WERI-Rb-1 (cell line): ENCODE measurements at places on chromosomes 13 and 19.

- DNase-seq: no peak
These were observed 96.6 kb downstream of the TEX26 start for GRCh38 chr13:31029102-31029501.

DNA sequence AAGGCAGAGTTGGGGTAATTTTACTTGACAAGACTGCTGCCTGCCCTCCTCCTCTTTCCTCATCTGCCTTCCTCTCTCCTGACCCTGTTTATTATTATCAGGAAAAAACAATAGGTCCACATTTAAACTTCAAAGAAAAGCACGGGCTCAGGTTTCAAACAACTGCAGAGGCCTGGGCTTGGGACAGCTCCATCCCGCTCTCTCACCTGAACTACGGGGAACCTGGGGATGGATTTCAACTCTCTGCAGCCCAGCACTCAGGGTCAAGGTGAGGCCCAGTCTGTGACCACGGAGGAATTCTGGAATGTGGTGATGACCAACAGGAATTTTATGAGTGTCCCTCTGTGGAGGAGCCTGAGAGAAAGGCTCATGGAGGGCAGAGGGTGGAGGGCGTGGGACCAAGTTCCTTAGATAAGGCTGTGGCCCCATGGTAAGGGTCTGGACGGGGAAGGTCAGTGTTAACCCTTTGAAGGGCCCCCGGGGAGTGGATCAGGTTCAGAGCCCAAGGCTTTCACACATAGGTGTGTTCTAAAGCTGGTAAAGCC lies 220.8 kb upstream of the MAB21L1 start:
- no peak for DNase-seq

DNA sequence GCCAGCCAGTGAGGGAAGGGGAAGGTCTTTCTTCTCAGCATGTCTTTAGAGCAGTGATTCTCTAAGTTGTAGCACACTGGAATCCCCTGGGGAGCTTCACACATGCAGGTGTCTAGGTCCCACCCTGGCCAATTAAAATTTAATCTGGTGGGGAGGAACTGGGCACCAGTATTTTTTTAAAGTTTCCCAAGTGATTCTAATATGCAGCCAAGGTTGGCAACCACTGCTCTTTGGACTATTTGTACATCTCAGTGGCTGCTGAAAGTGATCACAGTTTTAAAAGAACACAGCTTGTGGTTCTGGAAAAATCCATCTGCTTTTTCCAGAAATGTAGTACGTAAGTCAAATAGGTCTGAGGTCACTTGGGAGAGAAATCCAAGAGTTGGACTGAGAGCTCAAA lies 10.7 kb upstream of the KATNAL1 start:
- no peak for DNase-seq

DNA sequence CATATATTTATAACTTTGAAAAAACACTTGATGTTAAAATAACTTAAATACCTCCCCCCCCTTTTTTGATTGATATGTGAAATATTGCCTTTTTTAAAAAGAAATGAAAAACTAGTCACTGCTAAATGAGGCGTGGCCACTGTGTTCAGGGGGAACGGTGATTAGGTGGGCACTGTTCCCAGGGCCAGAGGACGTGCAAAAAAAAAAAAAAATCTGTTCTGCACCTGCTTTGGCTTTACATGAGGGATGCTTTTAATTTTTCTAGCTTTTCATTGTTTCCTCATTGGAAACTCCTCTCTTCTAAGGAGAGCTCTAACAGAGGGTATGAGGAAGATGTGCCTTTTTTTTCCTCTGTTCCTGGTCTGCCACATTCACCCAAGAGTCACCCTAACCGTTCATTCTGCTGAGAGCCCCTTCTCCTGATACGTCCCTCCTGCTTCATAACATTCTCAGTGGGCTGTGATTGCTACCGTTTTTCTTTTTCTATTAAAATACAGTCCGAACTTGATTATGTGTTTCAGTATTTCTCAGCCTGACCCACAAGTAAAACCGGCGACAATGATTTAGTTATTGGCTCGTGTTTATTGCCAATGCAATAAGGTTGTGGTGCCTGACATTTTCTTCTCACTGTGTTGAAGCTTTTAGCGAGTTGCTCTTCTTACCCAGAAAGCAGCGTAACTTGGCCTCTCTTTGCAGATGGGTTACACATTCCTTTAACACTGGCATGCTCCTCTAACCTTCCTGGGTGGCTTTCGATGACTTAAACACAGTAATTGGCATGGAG lies 64.8 kb upstream of the ZNF536 start:
- DNase-seq: no peak

DNA sequence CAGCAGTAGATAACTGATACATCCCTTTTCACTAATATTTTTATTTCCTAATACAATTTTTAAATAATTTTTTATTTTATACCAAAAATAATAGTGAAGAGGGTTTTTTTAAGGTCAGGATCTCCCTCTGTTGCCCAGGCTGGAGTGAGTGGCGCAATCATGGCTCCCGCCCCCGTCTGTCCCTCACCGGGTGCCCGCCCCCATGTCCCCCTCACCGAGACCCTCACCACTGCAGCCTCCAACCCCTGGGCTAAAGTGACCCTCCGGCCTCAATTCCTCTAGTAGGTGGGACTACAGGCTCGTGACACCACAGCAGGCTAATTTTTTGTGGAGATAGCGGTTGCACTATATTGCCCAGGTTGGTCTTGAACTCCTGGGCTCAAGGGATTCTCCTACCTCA lies 17.8 kb upstream of the ZNF846 start:
- DNase-seq: no peak

DNA sequence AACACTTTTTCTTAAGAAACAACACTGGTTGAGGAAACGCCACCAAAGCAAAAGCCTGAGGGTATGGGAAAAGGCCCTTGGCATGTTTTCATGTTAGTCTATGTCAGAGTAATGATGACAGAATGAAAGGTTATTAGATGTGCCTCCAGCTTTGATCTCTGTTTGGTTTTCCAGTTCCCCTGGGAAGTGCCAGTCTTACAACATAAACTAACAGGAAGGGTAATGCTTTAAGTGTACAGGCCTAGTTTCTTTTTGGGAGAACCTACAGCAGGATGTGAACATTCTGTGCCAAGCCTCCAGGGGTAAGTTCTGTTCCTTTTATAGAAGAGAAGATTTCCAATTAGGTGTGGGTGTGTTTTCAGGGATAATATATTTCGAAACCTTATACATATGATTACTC lies 121.7 kb downstream of the FNDC3A start:
- DNase-seq: no peak

DNA sequence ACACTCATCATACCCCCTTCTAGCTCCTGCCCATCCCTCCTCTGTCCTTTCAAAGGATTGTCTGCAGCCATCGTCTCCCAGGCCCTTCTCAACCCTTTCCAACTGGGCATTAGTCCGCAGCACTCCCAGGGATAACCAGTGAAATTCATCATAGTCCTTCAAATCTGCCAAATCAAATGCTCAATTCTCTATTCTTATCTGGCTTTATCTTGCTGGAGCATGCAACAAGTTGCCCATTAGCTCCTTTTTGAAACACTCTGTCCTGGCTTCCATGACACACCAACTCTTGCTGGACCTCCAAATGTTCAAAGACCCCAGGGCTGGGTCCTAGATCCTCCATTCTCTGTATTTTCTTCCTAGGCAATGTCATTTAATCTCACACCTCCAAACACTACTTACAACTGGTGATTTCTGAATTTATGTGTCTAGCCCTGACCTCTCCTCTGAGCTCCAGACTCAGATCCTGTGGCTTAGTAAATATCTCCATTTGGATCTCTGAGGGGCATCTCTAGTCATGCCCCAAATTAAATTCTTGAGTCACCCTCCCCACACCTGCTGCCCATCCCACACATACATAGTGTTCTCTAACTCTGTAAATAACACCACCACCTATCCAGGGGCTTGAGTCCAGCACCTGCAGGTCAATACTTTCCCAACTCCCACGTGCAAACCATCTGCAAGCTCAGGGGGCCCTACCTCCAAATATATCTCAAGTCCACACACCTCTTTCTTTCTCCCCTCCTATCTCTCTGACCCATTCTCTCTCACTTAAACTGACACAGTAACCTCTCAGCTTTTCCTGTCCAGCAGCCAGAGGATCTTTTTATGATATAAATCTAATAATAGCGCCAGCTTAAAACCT lies 9.1 kb upstream of the ANKRD10 start:
- no peak for DNase-seq

DNA sequence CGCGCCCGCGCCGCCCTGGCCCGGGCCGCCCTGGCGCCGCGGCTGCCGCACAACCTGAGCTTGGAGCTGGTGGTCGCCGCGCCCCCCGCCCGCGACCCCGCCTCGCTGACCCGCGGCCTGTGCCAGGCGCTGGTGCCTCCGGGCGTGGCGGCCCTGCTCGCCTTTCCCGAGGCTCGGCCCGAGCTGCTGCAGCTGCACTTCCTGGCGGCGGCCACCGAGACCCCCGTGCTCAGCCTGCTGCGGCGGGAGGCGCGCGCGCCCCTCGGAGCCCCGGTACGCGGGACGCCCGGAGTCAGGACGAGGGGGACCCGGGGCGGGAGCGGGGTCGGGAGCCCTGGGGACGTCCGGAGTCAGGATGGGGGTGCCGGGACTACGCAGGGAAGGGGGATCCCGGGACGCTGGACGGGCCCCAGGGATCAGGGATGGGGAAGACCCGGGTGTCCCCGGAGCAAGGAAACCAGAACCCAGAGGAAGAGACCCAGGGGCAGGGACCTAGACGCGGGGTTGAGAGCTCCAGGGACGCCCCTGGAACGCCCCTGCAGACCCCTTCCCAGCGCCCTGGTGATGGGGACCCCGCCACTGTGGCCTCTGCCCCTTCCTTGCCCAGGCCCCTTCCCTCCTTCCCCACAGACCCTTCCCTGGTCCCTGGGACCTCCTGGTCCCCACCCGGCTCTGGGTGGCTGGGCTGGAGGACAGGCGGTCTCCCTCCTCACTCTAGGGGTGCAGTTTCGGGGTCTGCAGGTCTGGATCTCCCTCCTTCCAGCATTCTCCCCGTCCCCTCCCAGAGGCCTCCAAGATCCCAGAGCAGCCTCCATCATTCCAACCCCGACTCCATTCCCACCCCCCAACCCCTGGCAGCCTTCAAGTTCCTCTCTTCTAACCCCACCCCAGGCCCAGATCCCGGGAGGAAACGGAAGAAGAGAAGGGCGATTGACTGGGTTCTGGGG lies 645 bp downstream of the GRIN3B start:
- no peak for DNase-seq

- DNase-seq: peak; percentile 88
These were observed 1451.5 kb downstream of the EFNB2 start for GRCh38 chr13:105083992-105084391.

DNA sequence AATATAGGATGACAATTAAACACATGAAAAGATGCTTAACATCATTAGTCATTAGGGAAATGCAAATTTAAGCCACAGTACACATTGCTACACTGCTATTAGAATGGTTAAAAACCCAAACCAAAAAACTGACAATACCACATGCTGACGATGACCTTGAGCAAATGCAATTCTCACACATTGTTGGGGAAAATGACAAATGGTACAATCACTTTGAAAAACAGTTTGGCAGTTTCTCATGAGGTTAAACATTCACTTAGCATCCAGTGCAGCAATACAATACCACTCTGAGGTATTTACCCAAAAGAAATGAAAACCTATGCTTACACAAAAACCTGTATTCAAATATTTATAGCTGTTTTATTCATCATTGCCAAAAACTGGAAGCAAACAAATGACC lies 11.3 kb downstream of the FLT3 start:
- DNase-seq: no peak

DNA sequence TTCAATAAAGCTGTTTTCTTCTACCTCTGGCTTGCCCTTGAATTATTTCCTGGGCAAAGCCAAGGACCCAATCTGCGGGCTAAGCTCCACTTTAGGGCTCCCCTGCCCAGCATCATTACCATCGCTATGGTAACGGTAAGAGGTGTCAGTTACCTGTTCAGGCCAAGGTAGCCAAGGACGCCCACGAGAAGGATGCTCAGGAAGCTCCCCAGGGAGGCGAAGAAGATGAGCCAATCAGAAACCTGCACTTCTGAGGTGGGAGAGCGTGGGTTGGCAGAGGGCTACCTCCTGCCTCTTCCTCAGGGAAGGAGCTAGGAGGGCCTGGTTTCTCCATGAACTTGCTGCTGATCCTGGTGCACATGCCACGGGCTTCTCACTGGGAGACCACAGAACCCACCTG lies 24.7 kb downstream of the IL12RB1 start:
- DNase-seq: no peak

GRCh38 chr13:104251931-104252330 lies 1185.7 kb upstream of the SLC10A2 start:
- no peak for DNase-seq

GRCh38 chr13:113877149-113877990 lies 13.5 kb upstream of the GAS6 start:
- DNase-seq: no peak

DNA sequence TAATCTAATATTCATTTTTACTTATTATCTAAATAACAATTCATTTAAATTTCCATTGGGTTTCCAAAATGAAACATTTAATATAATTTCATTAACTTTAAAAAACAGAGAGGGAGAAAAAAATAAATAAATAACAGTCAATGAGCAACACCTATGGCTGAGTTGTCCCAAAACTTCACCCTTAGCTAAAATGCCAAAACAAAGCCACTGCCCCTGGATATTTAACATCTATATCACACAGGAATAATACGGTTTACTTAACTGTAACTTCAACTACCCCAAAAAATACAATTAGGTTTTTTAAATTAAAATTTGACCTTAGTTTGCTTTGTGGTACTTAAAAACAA lies 541 bp downstream of the ELF1 start:
- DNase-seq: no peak

DNA sequence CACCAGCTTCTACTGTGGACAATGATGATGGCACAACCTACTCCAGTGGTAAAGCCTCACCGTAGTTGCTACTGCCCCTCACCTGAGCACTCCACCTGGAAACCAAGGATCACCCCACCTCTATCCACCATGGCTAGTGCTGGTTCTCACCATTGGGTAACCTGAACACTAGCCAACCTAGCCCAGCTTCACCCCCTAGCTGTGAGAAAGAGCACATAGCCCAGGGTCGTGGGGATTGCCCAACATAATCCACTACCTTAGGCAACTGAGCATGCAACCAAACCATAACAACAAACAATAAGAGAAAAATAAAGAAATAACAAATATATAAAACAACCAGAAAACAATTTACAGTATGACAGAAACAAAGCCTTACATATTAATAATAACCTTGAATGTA lies 560.1 kb downstream of the DIAPH3 start:
- DNase-seq: no peak

GRCh38 chr19:3359919-3360420 lies 6.4 kb upstream of the NFIC start:
- no peak for DNase-seq

DNA sequence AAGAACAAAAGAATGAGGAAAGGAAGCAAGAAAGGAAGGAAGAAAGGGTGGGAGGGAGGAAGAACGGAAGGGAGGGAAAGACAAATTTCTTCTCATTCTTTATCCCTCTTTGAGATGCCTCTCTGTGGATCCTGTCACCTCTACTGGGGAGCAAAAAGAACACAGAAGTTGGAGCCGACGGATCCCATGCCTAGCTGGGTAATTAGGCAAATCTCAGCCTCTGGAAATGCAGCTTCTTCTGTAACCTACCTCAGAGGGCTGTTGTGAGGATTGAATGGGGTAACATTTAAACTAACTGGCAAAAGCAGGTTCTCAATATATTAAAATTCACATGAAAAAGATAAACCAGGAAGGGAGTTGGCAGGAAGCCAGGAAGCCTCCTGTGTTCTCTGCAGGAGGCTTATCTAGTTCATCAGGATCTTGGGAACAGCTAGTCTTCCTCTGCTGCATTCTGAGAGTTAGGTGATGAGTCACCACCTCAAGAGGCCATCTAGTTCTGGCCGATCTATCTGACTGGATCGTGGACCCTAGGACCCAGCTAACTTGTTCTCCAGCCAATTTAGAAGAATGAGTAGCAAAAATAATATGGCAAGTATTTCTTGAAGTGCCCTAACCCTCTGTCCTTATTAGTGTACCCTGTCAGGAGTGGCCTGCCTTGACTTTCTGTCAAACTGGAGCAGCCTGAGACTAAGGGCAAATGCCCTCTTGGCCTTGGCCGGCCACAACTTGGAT lies 15.2 kb upstream of the CPB2 start:
- DNase-seq: no peak
